ENCODE measurements at places on chromosomes 6 and 20.

- no peak for DNase-seq
Observed at GRCh38 chr20:22703843-22704242, 119.5 kb upstream of the FOXA2 start.

DNA sequence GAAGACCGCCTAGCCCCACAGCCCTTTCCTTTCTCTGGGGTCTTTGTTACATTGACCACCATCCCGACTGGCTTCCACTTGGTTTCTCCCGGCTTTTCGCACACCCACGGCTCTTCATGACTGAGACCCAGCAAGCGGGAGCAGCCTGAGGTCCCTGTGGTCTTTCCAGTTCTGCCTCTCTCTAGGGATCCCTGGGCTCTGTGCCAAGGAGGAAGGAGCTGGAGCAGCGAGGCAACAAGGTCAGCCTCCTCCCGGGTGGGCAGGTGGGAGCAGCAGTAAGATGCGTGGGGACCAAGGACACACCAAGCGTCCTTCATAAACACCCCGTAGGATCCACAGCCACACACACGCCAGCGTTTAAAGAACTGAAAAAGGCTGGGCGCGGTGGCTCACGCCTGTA is 29.6 kb upstream of the MRGBP start:
- DNase-seq: no peak

DNA sequence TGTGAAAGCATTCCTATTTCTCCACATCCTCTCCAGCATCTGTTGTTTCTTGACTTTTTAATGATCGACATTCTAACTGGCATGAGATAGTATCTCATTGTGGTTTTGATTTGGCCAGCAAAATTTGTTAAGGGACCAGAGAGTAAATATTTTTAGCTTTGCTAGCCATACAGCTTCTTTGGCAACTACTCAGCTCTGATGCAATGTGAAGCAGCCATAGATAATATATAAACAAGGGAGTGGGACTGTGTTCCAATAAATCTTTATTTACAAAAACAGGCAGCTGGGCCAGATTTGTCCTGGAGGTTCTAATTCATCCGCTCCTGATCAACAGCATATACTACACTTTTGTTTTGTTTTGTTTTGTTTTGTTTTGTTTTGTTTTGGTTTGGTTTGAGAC is 202.9 kb downstream of the ZNF217 start:
- DNase-seq: no peak

GRCh38 chr6:9308284-9308683 is 872.9 kb upstream of the SLC35B3 start:
- DNase-seq: no peak

- no peak for DNase-seq
Observed at GRCh38 chr6:15819226-15819625, 156.4 kb upstream of the DTNBP1 start.

GRCh38 chr6:30875244-30876038 is 8.9 kb upstream of the DDR1 start:
- DNase-seq: no peak

All from AG20443 (cell line).